ENCODE measurements at places on chromosomes 13 and 19.
A peak's percentile ranks its signal among the peaks of the same experiment; 100 is the strongest.

DNA sequence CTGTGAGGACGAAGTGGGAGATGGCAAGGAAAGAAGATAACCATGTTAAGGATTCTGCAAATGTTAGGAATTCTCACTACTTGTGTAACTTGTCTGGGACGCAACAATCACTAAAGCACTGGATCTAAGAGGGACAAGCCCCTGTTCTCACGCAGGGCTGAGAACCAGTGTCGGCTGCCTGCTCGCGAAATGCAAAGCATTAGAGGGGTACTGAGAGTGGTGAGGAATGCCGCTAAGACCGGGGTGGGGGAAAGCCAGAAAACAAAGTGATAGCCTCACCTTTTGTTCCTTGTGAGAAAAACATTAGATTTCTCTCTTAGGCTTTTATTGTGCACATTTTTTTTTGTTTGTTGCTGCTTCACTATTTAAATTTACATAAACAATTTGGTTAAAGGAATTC lies 241.9 kb downstream of the ABCC4 start:
- DNase-seq: no peak

- DNase-seq: peak; percentile 78
Measured at GRCh38 chr19:7869453-7869909, 4.7 kb downstream of the PRR36 start.

DNA sequence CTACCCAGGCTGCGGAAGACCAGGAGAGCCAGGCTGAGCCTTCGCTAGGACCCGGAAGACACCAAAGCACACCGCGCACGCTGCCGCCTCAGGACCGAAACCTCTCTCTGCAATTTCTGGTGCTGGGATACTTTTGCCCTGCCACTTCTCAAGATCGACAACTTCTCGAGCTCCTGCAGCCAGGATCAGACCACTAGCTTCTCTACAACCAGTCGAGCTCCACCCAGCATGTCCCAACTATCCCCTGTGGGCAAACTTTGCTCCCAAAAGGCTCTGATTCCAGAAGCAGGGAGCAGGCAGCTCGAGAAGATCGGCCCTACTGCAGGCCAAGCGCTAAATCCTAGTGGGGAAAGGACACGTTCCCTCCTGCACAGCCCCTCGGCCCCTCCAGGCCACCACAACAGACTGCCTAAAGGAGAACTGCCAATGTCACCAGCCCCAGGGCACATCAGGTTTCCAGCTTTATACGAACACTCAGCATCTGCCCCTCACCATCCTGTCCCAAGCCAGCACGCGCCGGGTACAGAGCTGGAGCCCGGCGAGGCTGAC lies 979 bp downstream of the AKAP8 start:
- peak; percentile 24 for DNase-seq

DNA sequence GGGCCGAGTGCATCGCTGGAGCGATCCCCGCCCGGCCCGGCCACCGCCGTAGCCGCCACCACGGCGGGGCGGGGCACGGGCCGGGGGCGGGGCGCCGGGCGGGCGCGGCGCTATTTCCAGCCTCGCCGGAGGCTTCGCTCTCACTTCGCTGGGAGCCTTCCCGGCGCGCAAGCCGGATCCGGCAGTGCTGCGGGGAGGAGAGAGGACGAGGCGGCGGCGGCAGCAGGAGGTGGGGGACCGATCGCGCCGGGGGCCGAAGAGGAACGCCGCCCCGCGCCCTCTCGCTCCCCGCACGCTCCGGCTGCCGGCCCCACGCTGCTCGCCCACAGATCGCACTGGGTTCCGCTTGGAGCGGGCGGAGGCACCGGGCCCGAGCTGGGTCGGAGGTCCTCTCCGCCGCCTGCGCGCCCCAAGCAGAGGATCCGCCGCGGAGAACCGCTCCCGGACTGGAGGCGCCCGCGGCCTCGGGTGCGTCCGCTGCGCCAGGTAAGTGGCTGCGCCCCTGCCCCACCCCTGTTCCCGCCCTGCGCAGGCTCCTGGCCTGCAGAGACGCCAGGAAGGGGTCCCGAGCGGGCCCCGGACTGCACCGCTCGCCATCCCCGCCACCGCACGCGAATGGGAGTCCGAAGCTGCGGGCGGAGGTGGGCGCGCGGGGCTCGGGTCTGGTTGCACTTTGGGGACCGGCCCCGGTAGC lies at the start of gene CHST8:
TSS of gene CHST8 (plus strand) at position 143 of the 694 bp plus-strand sequence. CDS start 67,309 bp downstream, outside the sequence.
- no peak for DNase-seq
